ENCODE measurements at places on chromosomes 3 and 15. TPM values are rescaled to one million over a fixed set of nuclear protein-coding genes. Genes with fewer than 3 reads are reported as not detected.

Gene ARPIN
- 18.2 TPM for total RNA-seq

Gene IQCF5
- not detected for total RNA-seq

DNA sequence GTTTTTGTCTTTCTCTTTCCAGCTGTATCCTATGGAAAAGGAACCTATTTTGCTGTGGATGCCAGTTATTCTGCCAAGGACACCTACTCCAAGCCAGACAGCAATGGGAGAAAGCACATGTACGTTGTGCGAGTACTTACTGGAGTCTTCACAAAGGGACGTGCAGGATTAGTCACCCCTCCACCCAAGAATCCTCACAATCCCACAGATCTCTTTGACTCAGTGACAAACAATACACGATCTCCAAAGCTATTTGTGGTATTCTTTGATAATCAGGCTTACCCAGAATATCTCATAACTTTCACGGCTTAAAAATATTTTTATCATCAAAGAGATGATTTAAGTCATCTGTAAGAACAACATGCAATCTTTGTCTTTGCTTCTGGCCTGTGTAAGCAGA, 44.9 kb upstream of the PARP14 start:
- no peak for DNase-seq

DNA sequence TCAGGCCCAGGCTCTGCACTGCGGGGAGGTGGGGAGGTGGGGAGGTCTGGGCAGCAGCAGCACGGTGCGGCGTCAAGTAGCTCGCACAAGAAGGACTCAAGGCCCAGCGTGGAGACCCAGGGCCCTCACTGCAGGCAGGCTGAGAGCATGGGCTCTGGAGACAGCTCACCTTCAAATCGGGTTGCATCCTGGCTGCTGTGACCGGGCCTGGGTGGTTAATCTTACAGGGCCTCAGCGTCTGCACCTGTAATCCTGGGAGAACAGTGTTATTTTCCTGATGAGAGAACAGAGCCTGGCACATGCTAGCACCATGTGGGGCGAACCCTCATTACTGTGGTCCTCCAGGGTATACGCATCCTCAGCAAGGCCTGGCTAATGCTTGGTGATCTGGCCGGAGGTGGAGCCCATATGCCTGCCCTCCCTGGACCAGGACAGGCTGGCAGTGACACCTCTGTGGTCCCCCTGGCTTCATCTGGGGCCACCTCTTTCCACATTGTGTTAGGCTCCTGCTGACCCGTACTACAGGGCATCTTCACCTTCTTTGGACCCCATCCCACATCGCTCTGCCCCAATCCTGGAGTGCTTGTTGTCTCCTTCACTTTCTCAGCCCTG, 55.5 kb downstream of the RGMA start:
- no peak for DNase-seq

DNA sequence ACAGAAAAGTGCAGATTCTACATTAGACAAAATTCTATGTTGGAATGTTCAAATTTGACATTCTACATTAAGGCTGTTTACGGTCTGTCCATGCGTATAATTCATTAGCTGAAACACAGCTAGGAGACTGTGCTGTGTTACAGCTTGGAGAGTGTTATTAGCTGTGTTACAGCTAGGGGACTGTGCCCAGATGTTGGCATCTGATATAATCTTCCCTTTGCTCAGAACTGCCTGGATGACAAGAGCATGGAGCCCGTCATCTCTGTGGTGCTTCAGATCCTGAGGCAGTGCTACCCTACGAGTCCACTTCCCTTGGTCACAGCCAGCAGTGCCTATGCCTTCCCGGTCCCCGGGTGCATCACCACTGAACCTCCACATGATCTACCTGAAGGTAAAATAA, 177.0 kb downstream of the AGBL1 start:
- no peak for DNase-seq

DNA sequence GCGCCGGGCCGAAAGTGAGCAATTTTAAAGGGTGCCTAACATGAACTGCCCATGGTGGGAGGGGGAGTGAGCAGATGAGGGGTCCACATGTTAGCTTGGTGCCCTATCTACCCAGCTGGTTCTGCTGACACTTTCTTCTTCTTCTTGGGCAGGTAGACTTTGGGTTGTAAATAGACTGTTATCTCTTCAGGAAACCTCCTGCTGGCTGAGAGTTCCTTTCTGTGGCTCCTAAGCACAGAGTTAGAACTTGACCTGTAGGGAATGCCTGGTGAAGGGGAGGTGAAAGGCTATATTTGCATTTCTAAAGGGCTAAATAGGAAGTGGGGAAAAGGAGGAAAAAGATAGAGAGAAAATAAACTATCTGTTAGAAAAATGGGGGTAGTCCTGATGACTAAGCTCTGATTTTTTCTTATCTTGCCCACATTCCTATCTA, 521.4 kb upstream of the TGFBR2 start:
- no peak for DNase-seq

DNA sequence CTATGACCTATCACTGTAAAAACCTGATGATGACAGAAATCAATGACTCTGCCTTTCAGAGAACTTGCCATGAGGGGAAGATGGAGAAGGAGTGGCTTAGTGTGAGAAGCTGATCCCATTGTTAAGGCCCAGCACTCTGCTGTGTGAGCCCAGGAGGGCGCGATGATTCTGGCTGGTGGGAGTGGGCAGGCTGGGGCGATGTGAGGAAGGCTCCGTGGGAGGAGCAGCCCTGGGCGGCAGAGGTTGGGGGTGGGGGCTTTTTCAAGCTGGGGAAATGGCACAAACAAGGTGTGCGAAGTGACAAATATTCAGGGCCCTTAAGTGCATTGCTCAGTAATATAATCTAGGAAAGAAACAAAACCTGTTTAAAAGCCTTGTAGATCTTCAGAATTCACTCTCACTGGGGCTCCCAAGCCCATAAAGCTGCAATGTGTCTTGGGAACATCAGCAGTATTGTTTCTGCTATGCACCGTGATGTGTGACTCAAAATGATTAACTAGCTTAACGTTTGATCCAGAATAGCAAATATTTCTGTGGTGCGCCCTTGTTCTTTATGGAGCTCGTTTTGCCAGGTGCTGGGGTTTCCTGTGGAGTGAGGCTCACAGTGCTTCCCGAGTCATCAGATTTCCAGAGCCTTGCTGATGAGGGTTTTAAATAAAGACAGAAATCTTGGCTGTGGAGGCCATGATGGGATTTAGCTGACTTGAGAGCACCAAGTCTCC, 141.0 kb downstream of the CHDH start:
- no peak for DNase-seq

DNA sequence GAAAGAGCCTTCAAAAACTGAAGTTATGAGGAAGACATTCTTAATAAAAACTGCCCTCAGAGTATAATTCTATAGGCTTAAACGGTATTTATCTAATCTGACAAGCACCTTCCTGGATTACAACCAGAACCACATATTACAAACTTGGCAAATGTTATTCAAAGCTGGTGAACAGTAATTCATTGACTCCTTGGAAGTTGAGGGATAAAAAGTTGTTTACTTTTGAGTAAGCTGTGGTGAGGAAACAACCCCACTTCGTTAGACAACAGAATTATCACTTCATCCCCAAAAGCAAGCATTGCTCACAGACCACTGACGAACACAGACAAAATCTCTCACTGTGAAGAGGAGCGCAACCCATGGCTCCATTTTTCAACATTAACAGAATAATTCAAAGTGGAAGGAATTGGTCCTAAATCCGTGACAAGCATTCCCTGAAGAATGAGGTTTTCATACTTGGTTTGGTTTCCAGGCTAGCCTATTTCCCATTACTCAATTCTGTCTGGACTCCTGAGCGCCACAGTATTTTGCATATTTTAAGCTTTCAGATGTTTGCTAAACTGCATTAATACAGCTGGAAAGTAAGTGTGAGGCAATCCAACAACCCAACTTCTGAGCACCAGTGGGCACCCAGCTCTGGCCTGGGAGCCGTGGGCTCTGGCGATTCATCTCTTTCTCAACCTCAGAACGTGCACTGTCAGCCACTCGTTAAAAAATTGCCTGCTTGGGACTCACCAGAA, 32.7 kb downstream of the LRIG1 start:
- no peak for DNase-seq

DNA sequence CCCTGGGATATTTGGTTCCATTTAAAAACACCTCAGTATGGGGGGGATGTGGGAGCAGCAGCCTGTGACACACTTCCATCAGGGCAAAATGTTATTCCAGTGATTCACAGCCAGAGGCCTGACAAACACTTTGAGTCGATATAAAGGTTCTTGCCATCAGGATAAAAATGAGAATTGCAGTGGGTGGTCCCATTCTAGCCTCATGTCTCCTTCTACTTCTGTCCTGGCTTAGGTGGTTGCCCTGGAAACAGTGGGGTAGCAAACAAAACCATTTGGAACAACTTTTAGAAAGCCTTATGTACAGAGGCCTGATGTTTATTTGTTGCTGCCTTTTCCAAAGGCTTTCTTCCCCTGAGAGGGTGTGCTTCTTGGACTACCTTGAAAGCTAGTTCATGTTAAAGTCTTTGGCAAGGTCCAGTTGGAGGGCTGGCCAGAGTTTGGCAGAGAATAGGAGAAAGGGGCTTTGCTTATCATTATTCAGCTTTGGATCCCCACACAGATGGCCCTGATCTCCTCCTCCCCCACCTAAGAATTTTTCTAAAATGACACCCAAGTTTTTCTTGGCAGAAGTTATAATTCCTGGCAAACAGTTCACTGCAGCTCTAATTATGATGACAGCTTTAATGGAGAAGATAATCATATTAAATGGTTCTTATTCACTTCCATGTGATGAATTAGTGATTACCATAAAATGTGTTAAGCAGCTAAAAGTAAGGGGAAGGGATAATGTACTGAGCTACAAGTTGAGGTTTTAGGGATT, 84.2 kb upstream of the ZNF280D start:
- no peak for DNase-seq

- DNase-seq: no peak
These were observed 27.4 kb upstream of the FAM174B start for GRCh38 chr15:92682741-92683510.

DNA sequence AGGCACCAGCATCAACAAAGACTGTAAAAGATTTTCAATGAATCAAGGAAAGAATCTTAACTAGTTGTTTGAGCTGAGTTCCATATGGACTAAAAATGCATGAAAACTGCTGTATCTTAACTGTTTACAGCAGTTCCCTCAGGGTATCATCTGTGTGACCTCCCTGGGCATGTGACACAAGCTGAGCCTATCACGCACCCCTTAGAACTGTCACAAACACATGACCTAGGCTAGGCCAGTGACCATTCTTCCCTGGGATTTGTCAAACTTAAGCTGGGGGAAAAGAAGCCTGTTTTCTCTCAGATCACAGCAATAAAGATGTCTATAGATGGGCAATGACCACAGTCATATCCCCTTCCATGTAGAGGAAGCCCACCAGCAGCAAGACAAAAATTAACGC, 35.7 kb downstream of the IGF2BP2 start:
- DNase-seq: no peak

GRCh38 chr15:93029214-93029835, 59.7 kb downstream of the RGMA start:
- DNase-seq: no peak
